ENCODE measurements at places on chromosomes 6 and 20.

- DNase-seq = no peak
These were observed 4.9 kb upstream of the LRRN4 start for GRCh38 chr20:6058684-6059295.

DNA sequence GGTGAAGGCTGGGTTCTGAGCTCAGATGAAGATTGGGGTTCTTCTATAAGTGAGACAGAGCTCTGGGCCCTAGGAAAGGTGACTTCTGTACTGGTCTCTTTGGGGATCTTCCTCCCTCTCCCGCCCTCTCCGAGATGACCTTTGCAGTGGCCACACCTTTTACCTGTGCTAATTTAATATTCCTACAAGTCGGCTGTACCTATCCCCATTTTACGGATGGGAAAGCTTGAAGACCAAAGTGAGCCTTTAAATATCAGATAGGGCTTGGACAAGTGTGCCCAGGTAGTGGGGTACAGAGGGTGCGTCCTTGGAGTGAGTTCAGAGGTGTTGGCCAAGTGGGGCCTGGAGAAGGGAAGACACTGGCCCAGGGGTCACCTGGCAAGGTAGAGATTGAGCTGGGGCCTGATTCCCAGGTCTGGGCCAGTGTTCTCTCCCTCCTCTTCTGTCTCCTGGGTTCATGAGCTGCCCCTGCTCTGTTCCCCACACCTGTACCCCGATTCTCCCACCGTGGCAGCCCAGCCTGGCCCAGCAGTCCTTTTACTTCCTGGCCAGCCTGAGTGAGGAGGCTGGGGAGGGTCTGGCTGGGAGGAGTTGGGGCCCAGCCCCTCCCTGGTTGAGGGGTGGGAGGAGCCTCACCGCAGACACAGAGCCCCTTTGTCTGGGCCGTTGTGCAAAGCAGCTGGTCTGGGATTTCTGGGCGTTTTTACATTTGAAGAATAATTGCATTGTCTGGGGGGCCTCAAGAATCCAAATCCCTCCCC is 152.1 kb upstream of the RNF24 start:
- DNase-seq = peak; percentile 80

DNA sequence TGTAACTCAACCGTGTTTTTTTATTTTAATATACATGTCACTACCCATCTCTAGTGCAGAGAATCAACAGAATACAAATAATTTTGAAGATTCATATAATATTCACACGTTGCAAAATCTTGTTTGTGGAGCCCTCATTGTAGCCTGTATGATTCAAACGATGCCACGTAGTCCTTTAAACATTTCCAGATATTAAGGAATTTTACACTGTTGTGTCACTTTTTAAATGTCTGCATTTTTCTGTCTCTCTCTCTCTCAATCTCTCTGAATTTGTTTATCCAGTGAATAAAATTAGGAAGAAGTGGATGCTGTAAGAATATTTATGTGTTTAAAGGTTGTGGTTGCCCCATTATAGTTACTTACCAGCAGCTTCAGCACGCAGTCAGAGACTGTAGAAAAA is 262.0 kb downstream of the PAX1 start:
- no peak for DNase-seq

GRCh38 chr6:12185081-12185673 is 105.0 kb upstream of the EDN1 start:
- DNase-seq = no peak

DNA sequence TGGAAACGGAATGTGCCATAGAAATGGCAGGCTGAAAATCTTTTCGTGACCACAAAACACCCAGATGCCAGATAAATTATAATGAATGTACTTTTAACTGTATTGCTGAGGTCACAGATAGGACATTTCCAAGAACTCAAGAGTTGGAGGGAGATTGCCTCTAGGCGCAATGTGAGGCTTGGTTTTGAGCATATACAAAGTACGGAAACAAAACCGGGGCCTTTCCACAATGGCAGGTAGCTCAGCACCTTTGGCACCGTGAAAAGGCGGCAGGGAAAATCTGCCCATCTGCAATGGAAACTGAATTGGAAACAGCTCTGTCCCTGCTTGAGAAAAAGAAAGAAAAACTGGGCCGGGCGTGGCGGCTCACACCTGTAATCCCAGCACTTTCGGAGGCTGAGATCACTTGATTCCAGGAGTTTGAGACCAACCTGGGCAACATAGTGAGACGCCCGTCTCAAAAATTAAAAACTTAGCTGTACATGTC is 10.5 kb upstream of the C20orf144 start:
- no peak for DNase-seq

DNA sequence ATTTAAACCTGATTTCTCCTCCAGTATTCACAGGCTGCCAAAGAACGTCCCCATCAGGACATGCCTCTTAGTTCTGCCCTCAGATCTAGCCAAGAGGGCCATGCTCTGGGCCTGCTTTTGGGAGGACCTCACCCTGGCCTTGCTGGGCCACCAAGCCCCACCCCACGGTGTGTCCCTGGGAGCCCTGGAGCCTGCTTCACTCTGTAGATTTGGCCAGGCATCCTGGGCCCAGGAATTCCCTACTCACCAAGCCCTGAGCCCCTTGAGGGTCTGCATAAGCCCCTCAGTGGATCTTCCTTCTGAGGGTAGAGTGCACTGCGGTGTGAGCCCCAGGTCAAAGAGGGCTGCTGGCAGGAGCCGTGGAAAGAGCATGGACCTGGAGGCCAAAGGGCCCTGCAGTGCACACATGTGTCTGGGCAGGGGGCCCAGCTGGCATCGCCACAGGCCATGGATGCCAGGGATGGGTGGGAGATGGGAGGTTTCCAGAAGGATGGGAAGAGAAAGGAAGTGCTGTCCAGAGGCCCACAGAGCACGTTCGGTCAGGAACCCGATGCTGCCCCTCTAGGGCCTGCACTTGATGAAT is 98.0 kb downstream of the DACT2 start:
- no peak for DNase-seq

- DNase-seq = no peak
These were observed 21.3 kb upstream of the TMEM14A start for GRCh38 chr6:52649536-52650160.

- no peak for DNase-seq
These were observed 40.3 kb upstream of the ARMH2 start for GRCh38 chr6:24838994-24839393.

DNA sequence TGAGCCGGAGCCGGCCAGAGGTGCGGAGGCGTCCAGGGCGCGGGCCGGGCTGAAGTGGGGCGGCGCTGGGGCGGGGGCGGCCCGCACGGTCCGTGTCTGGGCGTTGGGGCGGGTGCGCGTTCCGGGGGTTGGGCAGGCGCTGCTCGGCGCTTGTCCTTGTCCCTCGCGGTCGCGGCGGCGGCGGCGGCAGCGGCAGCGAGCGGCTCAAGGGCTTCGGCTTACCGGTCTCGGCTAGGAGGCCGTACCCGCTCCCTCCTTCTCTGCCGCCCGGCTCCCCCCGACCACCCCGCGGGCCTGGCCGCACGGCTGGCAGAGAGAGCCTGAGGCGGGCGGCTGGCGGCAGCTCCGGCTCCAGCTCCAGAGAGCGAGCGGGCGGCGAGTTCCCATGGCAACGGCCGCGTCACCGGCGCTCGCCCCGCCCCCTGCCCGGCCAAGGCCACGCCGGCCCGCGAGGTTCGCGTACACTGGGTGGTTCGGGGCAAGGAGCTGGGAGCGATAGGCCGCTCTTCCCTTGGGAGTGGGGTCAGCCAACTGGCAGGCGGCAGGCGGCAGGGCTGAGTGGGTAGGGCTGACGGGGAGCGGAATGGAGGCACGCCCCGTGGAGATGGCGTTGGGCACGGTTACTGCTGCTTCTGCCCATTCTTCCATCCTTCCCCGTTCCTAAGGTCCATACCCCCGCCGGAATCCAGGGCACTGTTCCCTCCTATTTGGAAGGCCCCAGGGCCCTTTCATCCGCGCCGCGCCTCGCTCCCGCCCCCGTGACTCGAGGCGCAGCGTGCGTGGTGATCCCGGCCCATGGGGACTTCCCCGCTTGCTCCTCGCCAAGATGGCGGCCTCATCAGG is at the start of gene LRRC73:
Gene LRRC73, minus strand, starts transcription at position 363 of the 843 bp plus-strand sequence. CDS start 561 bp downstream, outside the sequence.
- DNase-seq = peak; percentile 90

- no peak for DNase-seq
These were observed 124.9 kb upstream of the EDN1 start for GRCh38 chr6:12165297-12165696.

- DNase-seq = no peak
These were observed 973 bp upstream of the BRD2 start for GRCh38 chr6:32967151-32968091.
